ENCODE measurements at places on chromosomes 7 and 10.
A peak's percentile ranks its signal among the peaks of the same experiment; 100 is the strongest.

DNA sequence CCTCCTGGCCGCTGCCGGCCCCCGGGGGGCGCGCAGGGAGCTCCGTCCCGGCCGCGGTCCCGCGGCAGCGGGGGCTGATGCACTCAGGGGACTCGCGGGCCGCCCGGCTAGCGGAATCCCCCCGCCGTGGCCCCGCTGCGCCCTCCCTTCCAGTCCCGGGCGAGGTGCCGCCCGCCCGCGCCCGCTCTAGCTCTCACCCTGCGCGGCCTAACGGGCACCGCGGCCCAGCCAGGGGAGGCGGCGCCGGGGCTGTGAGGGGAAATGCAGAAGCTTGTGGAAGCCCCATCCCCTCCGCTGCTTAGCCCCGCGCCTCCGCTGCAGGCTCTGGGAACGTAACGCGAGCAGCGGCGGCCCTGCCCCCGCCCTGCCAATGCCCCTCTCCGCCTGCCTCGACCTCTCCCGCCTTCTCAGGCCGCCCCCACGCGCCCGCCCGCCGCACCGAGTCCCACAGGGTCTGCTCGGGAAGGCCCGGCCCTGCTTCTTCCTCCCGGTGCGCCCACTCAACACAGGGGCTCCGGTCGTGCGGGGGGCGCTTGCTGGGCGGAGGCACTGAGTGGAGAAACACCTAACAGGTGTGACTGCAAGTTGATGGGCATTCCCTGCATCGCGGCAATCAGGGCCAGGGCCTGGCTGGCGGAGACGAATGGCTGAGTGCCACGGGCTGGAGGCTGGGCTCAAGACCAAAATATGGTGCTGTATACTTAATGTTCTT, 384 bp upstream of the TMEM229A start:
- peak; percentile 45 for DNase-seq

DNA sequence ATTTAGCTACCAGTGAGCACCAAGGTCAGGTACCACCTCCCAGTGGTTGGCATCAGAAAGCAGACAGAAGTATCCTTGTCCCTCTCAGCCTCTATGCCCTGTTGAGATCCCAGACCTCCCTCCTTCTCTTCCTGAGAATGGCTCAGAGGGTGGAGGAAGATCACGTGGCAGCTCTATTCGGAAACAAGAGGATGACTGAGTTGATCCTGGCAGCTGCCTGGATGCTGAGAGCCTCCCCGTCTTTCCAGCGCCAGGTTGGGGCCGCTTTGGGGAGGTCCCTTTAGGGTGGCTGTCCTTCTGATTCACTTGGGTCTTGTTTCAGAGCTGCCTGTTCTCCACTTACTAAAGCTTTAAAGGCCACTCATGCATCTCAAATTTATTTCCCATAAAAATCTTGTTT, 36.9 kb upstream of the NPFFR1 start:
- DNase-seq, result no peak

DNA sequence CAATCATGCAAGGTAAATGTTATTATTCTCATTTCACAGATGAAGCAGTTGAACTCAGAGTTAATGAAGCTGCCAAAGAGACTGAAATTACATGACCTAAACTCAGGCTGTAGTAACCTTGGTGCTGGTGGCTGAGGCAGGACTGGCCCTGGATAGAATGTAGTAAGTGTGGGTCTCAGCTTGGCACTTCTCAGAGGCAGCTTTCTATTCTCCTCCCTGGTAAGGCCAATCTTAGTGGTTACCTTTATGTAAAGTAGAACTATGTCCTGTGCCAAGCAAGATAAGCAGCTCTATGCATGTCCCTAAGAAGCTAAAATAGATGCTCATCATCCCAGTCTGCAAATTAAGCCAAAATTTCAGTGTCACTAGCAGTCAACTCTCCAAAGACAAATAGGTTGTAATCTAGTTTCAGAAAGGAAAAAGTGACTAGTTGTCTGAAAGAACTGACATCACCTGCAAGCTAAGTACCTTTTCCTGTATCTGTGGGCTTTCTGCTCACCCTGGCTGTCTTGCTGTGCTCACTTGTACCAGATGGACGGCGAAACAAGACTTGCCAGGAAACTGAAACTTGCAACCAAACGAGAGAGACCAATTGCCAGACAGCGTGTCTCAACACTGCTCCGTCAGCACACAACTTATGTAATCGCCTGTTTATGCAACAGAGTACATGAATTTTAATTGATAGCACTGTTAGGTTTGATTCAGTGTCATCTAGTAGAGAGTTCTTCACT, 43.7 kb downstream of the CH25H start:
- DNase-seq, result no peak

DNA sequence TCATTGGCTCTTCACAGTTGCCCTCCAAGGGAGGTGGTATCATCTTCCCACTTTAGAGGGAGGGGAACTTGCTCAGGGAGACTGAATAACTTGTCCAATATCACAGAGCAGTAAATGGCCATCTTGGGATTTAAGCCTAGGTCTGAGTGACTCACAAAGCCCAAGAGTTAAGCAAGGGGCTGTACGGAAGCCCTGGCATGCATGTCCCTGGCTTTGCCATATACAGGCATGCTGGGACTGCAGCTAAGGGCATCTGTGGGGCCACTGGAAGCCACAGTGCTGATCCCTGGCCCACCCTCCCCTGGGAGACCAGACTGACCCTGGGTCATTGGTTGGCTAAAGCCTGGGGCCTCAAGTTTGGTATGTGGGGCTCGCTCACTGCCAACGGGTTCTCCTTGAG, 3.1 kb downstream of the VSIR start:
- DNase-seq, result no peak

GRCh38 chr7:7857143-7857583, 111.4 kb upstream of the GLCCI1 start:
- peak; percentile 65 for DNase-seq

GRCh38 chr7:150514748-150515222, at the start of gene GIMAP7:
Gene GIMAP7, plus strand, starts transcription at chr7:150514872. Its CDS starts 5,103 bp downstream, at chr7:150519975.
- DNase-seq, result no peak

GRCh38 chr10:92822060-92822634, 26.2 kb upstream of the EXOC6 start:
- DNase-seq, result no peak

DNA sequence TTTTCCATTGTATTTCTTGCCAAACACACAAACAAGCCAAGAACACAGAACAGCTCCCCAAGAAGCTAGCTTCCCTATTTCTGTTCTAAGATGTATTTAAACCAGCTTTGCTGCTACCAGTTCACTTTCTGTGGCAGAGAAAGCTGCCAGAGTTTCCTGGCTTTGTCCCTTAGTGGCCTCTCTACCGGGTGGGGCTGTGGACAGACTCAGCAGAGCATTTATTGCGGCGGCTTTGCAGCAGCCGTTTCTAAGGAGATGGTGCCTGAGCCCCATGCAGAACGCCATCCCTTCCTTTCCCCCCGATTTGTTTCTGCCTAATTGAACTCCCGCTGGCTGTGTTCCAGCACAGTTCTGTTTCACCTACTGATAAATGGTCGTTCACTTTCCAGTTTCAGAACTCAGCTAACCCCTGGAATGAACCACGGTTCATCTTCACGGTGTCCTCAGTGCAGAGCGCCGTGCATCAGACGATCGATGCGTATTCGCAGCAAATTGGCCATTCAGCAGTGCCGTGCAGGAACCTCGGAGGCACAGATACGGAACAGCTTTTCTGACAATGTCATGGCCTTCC, 33.8 kb upstream of the SFMBT2 start:
- no peak for DNase-seq

- DNase-seq, result no peak
Observed at GRCh38 chr10:77563638-77564270, 73.9 kb downstream of the KCNMA1 start.

- no peak for DNase-seq
Observed at GRCh38 chr7:2959828-2960599, 83.7 kb downstream of the CARD11 start.

- DNase-seq, result no peak
Observed at GRCh38 chr7:25186436-25186835, 41.9 kb downstream of the NPVF start.

Data from NCI-H524 (cell line).